ENCODE measurements at places on chromosomes 2 and 18.

DNA sequence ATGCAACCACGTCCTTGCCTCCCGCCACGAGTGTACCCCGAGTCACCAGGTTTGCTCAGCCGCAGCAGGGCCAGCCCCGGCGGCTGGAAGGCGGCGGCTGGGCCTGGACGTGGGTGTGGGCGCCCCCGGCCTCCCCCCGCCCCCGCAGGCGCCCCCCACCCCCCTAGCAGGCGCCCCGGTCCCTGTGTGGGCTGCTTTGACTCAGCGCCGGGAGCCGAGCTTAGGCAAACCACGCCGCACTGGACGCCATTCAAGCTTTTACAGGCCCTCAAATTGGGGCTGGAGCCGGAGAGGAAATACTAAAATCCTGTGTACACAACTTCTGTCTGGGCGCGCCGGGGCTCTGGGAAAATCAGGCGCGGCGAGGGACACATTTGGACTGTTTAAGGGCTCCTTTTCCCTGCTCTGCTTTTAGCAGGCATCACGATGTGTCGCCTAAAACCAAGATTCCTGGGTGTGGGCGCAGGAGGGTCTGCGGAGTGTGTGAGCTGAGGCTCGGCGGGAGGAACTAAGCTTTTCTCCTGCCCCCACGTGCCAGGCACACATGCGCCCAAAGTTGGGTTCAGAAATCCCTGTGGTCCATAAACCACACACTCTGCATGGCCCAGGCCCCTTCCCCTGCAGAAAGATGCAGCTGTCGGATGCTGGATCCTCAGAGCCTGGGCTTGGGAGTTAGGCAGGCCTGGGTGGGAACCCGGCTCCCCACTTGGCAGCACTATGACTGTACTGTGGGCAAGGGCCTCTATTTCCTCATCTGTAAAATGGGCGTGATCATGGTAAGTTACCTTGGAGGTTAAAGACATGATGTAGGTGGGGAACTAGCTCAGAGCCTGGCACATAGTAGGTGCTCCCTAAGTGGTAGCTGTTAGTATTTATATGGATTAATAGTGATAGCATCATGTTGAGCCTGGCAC is 57.6 kb downstream of the ATOH8 start:
- DNase-seq, result no peak

GRCh38 chr2:43518181-43518580 is 77.7 kb downstream of the THADA start:
- peak; percentile 36 for DNase-seq

DNA sequence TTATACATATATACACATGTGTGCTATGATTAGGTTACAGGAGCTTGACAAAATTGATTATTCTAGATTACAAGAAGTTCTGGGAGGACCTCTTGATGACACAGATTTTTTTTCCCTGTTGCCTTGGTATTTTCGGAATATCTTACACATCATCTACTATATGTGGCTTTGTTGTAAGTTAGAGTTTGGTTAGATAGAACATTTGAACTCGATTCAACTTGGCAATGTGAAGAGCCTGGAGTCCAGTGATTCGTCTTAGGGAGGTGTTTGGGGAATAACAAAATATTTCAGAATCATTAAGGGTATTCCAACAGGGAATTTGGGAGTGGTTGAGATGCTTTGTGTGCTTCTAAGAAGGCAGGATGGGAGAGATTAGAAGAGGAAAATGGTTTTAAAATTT is 39.3 kb upstream of the EFEMP1 start:
- no peak for DNase-seq

DNA sequence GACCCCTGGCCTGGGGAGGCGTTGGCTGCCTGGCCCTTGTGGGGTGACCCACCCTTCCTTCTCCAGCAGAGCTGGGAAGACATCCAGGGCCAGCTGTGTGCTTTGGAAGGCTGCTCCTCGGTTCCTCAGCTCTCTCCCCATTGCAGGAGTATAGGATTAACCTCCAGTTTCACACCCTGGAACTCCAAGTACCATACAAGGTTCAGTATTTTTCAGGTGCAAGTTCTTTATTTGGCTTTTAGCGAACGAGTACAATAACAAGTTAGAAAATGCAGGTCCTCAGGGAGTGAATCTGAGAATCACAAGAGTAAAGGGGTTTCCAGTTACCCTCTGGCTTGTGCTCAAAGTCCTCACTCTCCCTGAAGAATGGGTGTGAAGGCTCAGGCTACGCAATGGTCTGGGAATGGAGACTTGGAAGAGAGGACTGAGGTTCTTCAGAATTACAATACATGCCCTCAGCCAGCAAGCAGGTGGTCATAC is 101.2 kb downstream of the APOB start:
- no peak for DNase-seq

GRCh38 chr2:215727507-215728503 is 285.5 kb downstream of the MREG start:
- no peak for DNase-seq

DNA sequence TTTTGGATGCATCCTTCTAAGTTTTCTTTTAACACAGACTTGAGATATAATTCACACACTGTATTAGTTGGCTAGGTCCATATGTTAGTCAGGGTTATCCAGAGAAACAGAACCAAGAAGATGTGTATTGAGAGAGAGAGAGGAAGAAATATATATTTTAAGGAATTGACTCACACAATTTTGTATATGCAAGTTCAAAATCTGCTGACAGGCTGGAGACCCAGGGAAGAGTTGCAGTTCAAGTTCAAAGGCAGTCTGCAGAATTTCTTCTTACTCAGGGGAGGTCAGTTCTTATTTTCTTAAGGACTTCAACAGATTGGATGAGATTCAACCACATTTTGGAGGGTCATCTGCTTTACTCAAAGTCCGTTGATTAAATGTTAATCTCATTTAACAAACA is 23.0 kb upstream of the MRO start:
- no peak for DNase-seq

GRCh38 chr2:134227666-134228065 is 26.2 kb upstream of the MGAT5 start:
- DNase-seq, result no peak

- DNase-seq, result peak; percentile 68
Observed at GRCh38 chr2:45040786-45041185, 31.5 kb upstream of the SIX2 start.

- no peak for DNase-seq
Observed at GRCh38 chr18:67805261-67805660, 288.7 kb upstream of the DSEL start.

DNA sequence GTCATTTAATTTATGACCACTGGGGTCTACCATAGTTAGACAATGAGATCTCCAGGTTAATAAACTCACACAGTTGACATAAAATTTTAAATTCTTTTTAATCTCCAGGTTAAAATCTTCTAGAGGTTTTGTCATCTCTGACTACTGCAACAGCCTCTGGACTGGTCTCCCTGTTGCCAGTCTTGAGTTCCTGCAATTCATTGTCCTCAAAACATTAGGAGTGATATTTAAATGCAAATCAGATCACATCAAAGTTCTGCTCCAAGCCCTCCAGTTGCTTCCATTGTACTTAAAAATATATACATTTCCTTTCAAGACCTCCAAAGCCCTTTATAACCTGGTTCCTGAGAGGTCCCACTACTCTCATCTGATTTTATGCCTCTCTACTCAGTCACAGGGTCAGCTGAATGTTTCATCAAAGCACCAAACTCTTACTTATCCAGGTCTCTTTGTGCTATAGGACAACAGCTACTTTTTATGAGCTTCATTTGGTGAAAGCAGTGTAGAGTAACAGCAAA is 18.6 kb upstream of the LINC00305 start:
- no peak for DNase-seq

GRCh38 chr18:28161608-28162599 is 15.0 kb downstream of the CDH2 start:
- DNase-seq, result no peak

DNA sequence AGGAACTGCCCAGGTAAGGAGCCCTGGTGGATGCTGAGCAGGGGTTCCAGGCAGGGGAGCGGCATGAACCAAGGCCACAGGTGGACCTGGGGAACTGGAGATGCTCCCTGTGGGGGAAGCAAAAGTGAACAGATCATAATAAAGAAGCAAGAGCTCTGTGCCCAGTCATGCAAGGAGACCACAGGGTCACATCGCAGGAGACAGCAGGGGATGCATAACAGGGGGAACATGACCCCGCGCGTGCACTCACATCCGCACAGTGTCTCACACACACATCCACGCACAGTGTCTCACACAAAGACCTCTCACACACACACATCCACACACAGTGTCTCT is 473.3 kb upstream of the HS6ST1 start:
- DNase-seq, result no peak

DNA sequence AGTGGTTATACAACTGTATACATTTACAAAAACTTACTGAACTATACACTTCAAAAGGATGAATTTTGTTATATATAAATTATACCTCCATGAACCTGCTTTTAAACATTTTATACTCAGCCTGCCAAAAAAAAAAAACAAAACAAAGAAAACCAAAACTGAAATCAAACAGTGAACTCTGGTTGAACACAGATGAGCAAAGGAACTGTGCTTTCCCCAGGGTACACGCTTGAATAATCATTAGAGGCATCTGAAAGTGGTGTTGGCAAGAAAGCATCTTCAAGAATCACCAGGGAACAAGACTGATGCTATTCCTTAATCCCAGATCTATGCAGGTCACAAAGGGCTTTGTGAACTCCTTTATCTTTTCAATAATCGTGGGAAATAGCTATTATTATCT is 77.0 kb upstream of the LYPD1 start:
- DNase-seq, result no peak

DNA sequence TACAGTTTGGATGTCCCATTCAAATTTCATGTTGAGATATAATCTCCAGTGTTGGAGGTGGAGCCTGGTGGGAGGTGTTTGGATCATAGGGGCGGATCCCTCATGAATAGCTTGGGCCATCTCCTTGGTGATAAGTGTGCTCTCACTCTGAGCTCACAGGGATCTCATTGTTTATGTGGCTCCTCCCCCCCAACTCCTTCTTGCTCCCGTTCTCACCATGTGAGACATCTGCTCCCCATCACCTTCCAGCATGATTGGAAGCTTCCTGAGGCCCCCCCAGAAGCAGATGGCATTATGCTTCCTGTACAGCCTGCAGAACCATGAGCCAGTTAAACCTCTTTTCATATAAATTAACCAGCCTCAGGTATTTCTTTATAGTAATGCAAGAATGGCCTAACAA is 3.0 kb upstream of the INPP1 start:
- no peak for DNase-seq

GRCh38 chr2:66390152-66390551 is 44.8 kb upstream of the MEIS1 start:
- no peak for DNase-seq

- DNase-seq, result no peak
Observed at GRCh38 chr2:88416016-88416663, 36.4 kb downstream of the FOXI3 start.

DNA sequence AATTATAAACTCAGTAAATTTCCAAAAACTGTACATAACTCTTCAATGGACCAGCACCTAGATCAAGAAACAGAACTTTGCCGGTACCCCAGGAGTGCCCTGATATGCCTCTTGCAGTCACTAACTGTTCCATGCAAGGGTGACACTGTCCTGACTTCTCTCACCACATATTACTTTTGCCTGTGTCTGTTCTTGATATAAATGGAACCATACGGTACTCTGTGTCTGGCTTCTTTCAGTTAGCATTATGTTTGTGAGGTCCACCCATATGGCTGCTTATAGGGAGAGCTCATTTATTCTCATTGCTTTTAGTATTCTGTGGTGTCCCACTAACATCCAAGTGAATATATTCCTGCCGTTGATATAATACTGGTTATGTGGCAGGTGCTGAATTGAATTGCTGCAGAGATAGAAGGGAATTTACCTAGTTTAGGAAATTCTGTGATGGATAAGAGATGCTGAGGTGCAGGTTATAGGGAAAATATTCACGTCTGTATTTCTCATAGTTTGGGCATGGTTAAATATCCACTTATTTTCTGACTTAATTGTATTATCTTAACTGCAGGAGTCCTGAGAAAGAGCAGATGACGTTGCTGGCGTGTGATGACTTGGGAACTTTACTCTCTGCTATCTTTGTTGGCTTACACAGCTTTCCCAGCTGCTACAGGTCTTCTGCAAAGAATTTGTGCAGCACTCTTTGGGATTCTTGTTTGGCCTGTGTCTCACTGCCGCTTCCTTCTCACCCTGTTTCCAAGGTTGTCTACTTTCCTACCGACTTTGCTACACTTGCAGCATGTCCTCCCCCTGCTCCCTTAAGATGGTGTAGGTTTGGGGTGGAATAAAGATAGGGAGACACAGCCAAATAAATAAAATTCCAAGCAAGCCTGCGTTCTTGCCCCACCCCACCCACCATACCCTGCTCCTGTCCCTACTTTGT is 107.9 kb downstream of the MAP4K4 start:
- DNase-seq, result no peak

GRCh38 chr2:100741880-100742276 is 78.1 kb upstream of the NPAS2 start:
- DNase-seq, result no peak

DNA sequence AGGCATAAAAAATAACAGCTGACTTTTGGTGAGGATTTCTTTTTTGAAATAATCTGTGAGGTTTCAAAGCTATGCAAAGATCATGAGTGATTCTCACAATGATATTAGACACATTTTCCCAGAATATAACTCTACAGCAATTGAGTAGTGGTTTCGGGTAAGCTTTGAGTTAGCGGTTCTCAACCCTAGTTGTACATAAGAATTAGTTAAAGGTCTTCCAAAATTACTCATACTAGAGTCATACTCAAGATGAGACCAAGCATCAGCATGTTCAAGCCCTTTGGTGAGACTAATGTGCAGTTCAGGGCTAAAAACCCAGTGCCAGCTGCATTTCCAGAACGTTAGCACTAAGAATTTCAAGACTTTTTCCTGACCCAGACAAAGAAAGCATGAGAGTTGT is 31.1 kb downstream of the DSG4 start:
- no peak for DNase-seq

DNA sequence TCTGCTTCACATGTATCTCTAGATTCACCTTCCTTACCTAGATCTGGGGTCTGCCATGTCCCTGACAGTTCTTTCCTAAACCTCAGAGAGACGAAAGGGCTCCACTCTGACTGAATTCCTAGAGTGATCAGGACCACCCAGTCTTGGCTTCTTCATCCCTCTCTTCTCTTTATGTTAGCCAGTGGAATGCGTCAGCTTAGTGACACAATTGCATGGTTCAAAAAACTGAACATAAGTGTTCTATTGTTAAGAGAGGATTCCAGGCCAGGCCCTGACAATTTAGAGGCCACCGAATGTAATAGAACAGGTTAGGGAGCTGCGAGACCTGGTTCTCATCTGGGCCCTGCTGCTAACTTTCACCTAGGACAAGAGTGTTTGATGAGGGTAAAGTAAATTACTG is 10.0 kb downstream of the PRELID3A start:
- DNase-seq, result no peak

- DNase-seq, result no peak
Observed at GRCh38 chr2:88269836-88270235, 99.7 kb downstream of the THNSL2 start.

DNA sequence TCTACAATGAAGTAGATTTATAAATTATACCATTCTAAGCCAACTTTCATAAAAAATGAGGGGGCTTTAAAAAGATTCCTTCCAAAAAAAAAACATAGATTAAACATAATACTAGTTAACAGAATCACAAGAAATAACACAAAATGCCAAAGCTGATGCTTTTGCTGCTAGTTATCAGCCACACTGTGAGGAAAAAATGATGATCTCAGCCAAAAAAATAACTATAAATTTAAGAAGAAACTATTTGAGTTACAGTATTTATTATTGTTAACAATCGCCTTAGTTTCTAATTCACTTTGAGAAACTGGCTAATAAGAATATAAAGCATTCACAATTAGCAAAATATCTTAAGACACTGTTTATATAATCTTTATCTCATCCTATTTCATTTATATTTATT is 27.1 kb downstream of the BAZ2B start:
- DNase-seq, result no peak

- no peak for DNase-seq
Observed at GRCh38 chr2:96909611-96910021, 39.7 kb upstream of the SEMA4C start.
